ENCODE measurements at places on chromosomes 2 and 18.

DNA sequence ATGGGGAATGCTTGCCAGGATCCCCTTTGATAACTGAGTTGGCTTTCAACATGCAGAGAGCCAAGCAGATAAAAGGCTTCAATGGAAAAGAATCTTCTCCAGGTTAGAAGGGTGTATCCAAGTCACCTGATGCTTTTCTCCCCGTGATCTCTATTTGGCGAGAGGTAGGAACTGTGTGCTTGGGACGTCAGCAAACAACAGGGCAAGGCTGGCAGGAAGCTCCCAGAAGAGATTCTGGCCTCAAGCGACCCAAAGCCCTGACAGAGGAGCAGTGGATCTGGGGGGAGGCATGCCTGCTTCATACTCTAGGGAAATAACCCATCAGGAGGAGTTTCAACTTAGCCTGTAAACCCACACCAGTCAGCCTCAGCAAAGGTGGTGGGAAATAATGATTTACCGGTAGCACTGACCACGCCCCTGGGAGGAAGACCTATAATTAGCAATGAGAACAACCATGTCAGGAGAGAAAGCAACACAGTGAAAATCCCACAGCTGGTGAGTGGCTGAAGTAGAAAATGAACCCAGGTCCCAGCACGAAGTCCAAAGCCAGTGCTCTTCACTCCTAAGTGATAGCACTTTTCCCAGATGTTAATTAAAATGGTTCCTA is 76.3 kb upstream of the SEC11C start:
- no peak for DNase-seq

GRCh38 chr2:79916285-79916684 is 388.3 kb downstream of the LRRTM1 start:
- DNase-seq = no peak

DNA sequence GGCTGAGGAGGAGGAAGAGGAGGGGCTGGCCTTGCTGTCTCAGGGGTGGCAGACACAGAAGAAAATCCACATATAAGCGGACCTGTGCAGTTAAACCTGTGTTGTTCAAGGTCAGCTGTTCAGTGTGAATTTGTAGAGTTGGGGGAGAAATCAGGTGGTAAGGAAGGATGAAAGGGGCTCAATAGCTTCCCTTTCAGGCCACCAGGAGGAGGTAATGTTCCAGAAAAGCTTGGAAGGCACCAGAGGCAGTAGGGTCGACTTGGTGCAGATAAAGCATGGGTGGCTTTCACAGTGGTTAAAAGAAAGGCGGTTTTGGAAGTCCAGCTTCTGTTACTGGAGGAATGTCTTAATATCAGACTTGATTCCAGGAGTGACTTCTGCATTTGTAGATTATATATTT is 167.4 kb downstream of the THSD7B start:
- no peak for DNase-seq

DNA sequence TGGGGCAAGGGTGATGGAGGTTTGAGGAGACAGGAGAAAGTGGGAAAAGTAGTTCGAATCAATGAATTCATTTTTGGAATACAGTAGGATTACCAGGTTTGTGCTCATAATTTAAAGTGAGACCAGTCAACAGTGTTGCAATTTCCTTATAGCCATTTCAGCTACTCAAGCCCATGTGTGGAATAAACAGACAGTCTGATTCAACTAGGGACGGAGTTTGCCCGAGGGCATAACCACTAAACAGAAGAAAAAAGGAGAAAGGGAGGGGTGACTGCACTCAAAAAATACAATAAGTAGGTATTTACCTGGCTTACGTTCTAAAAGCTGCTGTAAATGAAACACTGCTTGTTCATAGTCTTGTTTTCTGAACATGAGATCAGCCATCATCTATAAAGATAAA is 55.2 kb downstream of the TTC21B start:
- no peak for DNase-seq

DNA sequence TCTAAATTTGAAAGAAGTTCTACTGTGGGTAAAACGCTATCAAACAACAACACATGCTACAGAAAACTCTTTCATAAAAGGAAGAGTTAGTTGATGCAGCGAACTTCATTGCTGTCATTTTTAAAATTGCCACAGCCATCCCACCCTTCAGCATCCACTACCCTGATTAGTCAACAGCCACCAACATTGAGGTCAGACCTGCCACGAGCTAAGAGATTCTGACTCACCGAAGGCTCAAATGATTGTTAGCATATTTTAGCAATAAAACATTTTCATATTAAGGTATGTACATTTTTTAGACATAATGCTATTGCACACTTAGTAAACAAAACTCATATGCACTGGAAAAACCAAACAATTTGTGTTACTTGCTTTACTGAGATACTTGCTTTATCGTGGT is 347.1 kb downstream of the CLIP4 start:
- DNase-seq = no peak

DNA sequence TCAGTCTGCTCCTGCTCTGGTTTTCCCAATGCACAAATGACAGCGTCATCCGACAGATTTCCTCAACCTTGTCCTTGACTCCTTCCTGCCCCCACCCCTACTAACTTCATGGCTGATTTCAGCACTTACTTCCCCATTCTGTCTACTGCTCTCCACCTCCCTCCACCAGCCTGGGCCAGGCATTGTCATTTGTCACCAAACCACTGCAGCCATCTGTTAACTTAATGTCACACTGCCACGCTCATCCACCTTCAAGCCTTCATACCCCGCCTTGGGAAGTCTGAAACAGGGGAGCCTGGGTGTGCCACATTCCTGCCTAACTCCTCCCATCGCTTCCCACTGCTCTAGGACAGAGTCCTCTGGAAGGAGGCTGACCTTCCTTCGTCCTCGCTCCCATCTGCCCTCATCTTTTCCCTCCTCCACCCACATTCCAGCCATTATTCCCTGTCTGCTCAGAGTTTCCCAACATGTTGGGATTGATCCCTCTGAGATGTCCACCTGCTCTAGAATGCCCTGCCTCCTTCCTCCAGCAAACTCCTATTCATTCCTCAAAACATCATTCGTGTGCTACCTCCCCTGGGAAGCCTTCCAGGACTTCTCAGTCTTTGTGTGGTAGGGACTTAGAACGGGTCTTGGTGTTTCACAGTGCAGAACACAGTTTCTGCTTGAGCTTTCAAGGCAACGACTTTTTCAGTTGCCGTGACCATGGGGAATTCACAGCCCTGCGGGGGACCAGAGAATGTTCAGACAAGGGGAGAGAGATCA is 42.2 kb upstream of the SMAD7 start:
- no peak for DNase-seq

- DNase-seq = no peak
These were observed 210.9 kb upstream of the DDX18 start for GRCh38 chr2:117603567-117603966.

- DNase-seq = no peak
These were observed 173.1 kb upstream of the RAB6C start for GRCh38 chr2:129806317-129806716.

GRCh38 chr2:118698564-118698963 is 148.9 kb downstream of the EN1 start:
- no peak for DNase-seq

GRCh38 chr2:36266536-36267121 is 88.9 kb upstream of the CRIM1 start:
- DNase-seq = no peak

- DNase-seq = no peak
These were observed 21.5 kb upstream of the TXNL4A start for GRCh38 chr18:80009661-80010550.

DNA sequence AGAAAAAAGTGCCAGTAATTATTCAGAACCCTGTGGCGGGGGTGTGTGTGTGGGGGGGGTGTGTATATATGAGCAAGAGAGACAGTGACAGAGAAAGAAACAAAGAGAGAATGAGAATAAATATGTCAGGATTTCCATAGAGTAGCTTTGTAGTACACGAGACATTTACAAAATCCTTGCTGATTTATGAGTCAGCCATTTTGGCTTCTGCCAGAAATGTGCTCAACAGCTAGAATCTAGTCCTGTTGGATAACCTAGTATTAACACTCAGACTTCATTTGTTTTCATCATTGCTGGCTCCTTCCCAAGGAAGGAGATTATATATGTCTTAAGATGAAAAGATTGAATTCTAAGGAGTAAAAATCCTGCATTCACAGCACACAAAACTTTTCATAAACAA is 140.5 kb upstream of the HNRNPA3 start:
- no peak for DNase-seq

- DNase-seq = no peak
These were observed 47.0 kb downstream of the FAM117B start for GRCh38 chr2:202681688-202682205.

- DNase-seq = no peak
These were observed 256.5 kb downstream of the CELF4 start for GRCh38 chr18:37309059-37309458.

- DNase-seq = no peak
These were observed 34.8 kb downstream of the METTL4 start for GRCh38 chr18:2536493-2536892.

DNA sequence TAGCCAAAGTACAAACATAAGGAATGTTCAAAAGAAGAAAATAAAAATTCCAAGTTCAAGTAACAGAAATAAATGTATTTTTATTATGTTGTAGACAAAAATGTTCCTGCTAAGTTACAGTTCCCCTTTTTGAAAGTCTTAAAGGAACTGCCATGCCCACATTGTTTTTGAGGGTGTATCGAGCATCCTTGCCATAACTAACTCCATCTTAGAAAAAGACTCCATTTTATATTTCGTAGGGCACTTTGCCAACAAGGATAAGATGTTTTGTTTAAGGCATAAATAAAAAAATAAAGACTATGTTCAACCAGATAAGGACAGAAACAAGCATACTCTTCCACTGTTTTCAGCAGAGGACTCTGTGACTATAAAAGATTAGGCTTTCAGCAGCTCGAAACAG is 67.3 kb downstream of the TMEM237 start:
- no peak for DNase-seq

DNA sequence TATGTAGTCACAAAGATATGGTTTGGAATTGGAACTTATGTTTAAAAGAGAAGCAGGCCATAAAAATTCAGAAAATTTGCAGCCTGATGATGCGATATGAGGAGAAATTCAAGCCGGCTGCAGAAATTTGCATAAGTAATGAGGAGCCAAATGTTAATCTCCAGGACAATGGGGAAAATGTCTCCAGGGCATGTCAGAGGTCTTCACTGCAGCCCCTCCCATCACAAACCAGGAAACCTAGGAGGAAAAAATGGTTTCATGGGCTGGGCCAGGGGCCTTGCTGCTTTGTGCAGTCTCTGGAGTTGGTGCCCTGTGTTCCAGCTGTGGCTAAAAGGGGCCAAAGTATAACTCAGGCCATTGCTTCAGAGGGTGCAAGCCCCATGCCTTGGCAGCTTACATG is 28.4 kb downstream of the TACR1 start:
- no peak for DNase-seq

DNA sequence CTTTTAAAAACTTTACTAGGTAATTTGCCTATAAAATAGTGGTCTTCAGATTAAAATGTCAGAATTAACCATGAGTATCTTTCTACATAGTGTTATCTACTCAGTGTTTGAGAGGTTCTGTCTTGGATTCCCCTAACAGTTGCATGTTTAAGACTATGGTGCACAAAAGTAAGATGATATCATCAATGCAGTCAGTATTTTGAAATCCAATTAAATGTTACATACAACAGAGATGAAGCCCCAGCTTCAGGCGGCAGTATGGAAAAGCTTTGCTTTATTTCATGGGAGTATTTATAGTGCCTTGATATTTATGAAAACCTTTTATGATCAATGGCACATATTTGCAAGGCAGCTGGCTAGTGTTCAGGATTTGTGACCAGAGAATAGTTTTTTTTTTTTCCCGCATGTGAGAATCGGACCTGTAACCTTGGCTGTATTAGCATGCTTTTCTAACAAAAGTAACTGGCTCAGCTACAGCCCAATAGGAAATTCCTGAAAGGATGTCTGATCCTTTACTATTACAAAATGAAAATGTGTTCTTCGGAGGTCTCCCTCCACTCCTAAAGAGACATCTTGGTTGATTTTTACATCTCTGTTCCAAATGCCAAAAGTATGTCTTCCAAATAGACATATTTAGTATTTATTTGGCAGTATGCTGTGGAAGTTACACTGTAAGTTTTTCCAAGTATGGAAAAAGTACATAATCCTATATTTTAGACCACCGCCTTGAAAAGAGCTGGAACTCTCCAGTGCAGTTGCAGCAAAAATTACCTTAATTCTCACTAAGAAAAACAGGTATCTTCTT is 319.3 kb upstream of the UBE2E3 start:
- DNase-seq = no peak

DNA sequence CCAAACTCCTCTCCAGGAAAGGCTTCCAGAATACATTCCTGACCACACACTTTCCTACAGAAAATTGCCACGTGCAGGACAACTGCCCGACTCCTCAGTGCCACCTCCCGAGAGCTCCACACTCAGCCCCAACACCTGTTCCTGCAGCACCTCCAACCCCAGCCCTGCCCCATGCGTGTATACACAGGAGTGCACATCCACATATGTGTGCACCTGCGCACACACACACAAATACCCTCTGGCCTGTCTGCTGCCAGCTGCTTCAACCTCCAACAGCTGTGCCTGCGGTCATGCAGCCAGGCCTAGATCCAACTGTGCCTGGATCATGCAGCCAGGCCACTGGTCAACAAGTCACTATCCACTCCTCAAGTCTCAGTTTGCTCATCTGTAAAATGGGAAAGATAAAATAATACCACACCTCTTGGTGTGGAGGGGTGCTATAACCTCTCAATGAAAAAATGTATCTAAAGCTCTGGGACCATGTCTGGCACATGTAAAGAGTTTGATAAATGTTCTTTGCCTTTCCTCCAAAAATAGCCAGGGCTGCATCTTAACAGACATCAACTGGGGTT is 152.1 kb upstream of the ID2 start:
- no peak for DNase-seq

- no peak for DNase-seq
These were observed 43.6 kb downstream of the KCNG3 start for GRCh38 chr2:42450136-42450535.

GRCh38 chr2:223316342-223316741 is 264.4 kb downstream of the KCNE4 start:
- DNase-seq = no peak

- no peak for DNase-seq
These were observed 232.7 kb upstream of the COPS8 start for GRCh38 chr2:236852977-236853374.

Data from activated CD4-positive, alpha-beta T cell treated with anti-CD3 and anti-CD28 coated beads, Interleukin-2, amount 50 U/mL, for 24 hours (primary cell).